ENCODE measurements at places on chromosomes 4 and X.

DNA sequence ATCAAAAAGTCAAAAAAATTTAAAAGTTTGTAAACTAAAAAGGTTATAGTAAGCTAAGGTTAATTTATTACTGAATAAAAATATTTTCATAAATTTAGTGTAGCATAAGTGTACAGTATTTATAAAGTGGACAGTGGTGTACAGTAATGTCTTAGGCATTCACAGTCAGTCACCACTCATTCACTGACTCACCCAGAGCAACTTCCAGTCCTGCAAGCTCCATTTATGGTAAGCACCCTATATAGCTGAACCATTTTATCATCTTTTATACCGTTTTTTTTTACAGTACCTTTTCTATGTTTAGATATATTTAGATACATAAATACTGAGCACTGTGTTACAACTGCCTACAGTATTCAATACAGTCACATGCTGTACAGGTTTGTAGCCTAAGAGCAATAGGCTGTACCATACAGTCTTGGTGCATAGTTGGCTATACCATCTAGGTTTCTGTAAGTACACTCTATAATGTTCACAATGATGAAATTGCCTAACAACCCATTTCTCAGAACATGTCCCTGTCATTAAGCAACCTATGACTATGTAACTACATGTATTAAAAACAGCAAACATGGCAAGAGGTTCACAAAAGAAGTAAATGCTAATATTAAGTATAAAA is 18.6 kb downstream of the ACSL4 start:
- no peak for DNase-seq

DNA sequence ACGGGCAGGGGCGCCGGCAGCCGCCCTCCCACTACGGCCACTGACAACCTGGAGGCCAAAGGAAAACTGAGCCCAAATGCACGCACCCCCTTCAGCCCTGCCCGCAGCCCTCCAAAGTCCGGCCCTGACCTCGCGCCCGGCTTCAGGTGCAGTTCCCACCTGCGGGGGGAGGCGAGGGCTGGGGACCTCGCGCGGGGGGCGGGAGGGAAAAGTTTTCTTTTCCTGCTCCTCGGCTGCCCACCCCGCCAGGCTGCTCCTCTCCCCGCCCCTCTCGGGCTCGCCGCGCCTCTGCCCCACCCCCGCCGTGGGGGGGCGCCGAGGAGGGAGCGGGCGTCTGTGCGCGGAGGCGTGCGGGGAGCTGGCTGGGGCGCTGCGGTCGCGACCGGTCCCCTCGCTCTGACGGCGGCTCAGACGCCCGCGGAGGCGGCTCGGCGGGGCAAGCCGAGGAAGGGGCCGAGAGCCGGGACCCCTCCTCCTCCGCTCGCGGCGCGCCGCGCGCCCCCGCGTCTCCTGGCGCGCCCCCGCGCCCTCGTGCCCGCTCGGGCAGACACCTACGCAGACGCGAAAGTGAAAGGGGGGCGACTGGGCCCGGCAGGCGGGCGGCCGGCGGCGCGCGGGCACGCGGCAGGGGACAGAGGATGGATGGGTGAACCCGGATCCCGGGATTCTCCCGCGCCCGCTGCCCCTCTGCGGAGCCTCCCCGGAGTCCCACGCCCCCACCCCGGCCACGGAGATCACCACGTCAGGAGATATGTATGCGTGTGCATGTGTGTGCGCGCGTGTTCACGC is 3.1 kb upstream of the NR3C2 start:
- DNase-seq: peak; percentile 66

DNA sequence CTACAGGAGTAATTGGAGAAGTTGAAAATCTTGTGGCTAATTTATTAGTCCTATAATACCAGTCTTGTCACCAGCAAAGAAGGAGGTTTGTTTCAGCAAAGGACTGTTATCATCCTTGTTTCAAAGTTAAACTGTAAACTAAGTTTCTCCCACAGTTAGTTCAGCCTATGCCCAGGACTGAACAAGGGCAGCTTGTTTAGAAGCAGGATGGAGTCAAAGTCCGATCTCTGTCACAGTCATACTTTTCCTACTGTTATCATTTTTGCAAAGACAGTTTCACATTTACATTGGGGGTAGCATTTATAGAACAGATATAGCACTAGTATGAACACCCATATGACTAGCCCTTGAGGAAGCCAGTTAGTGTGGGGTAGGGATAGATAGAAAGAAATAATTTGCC is 46.4 kb downstream of the AKAP4 start:
- no peak for DNase-seq

DNA sequence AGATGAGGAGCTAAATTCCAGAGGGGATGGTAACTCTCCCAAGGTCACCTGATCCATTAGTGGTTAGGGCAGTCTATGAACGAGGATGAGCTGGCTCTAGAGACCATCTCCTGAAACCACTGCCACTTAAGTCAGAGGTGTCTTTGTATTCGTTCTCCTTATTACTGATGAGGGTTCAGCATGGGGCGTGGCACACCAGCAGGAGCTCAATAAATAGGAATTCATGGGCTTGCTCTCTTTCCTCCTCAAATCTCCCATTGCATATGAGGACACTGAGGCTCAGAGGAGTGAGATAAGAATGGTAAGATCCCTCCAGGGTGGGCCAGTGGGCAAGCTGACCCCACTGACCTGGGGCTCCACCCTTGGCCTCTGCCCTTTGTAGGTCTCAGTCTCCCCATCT is 1.7 kb upstream of the GATA1 start:
- no peak for DNase-seq

GRCh38 chr4:89906316-89906715 is 11.7 kb downstream of the MMRN1 start:
- DNase-seq: no peak
